GM13977 (cell line): ENCODE measurements at places on chromosomes 1 and 21.

GRCh38 chr21:31932470-31932764 is 59.6 kb downstream of the HUNK start:
- no peak for DNase-seq

GRCh38 chr1:109213824-109214693 is at the start of gene SARS1:
SARS1 (plus strand) TSS chr1:109213918; CDS start chr1:109213993, 75 bp downstream.
- peak; percentile 93 for DNase-seq

GRCh38 chr1:24726741-24727140 is 18.5 kb upstream of the CLIC4 start:
- DNase-seq: no peak

DNA sequence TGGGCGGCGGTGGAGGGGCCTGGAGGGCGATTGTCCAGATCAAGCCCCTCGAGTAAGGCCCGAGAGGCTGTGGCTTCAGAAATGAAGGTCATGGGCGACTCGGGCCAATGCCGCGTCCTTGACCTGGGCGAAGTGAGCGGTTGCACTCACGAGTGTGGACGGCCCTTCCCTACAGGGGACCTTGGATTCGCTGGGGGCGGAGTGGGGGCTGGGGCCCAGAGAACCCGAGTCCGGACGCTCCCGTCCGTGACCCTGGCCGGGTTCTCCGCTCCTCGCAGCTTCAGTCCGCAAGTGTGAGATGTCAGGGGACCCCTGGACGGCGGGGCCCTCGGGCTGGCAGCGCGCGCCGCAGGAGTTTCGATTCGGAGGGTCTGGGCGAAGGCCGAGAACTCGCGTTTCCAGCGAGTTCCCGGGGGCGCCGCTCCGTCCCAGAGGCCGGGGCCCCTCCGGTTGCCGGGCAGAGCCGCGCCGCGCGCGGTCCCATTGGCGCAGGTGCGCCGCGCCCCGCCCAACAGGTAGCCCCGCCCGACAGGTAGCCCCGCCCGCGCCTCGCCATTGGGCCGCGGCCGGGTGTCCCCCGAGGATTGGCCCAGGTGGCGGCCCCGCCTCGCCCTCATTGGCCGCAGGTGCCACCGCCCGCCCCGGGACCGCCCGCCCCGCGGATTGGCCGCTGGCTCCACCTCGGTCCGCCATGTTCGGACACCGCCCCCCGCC is at the start of gene PRKCZ:
Gene PRKCZ, plus strand, starts transcription at position 694 of the 714 bp plus-strand sequence. CDS start 220 bp downstream, outside the sequence.
- DNase-seq: peak; percentile 92

DNA sequence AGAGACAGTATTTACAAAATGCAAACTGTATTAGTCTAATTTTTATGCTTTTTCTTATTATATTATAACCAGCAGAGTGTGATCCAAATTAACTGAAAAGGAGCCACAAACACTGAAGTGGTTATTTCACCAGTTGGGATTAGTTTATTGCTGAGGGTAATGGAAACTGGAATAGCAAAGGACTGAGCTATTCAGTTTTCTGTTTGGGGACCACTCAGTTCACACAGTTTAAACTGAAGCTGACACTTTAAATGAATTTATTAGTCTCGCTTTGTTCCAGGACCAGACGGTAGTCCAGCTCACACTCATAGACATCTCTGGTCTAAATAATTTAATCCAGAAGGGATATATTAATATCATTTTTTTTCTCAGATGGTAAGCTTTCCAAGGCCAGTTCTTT is 410.7 kb downstream of the LTN1 start:
- DNase-seq: no peak

DNA sequence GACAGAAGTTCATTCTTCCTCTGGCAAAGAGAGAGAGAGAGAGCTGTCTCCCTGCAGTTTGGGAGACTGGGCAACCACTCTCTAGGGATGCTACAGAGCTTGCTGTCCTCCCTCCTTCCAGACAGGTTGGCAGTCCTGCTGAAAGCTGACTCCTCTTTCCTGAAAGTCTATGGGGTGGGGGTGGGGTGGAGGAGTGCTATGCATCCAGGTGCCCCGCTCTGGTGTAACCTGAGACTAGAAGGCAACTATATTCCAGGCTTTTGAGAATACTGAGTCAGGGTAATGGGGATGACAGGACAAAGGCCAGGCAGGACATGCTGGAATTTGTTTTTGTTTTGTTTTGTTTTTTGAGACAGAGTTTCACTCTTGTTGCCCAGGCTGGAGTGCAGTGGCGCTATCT is 55.4 kb downstream of the OPTC start:
- DNase-seq: no peak

- DNase-seq: no peak
These were observed 28.8 kb downstream of the SERBP1 start for GRCh38 chr1:67401443-67401842.

GRCh38 chr1:183200451-183200850 is 14.4 kb downstream of the LAMC2 start:
- no peak for DNase-seq

- DNase-seq: no peak
These were observed 29.2 kb downstream of the EPHB2 start for GRCh38 chr1:22739648-22740385.

DNA sequence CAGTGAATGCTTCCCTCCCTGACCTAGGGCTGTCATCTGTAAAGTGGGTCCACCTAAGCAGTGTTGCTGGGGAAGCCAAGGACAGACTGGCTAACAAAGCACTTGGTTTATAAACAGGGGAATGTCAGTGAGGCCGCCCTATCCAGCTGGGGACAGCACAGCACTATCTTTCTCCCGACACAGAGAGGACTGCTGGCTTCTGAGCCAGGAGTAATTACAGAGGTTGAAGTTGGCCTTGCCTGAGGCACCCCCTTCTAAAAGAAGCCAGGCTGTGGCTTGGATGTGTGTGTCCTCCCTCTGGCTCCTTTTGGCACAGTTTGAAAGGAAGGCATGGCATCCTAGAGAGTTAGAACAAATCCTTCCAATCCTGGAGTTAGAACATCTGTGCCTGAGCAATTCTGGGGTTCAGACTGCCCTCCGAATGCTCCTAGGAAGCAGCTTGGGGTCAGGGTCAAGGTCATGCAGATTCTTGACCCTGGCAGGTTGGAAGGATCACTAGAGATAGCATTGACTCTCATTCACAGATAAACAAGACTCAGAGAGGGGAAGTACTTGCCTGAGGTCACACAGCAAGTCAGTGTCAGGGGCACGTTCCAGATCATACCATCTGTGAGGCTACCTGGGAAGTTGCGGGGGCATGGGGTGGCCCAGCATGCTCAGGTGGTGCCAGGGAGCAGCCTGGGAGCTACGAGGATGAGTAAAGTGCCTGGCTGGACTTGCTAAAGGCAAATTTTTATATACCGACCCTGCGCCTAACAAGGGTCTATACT is 1.3 kb upstream of the LDLRAP1 start:
- DNase-seq: no peak
